Suppressor macrophage treated with lipopolysaccharide for 1 hour (primary cell): ENCODE measurements at places on chromosomes 6 and 20.
A peak's percentile ranks its signal among the peaks of the same experiment; 100 is the strongest.

DNA sequence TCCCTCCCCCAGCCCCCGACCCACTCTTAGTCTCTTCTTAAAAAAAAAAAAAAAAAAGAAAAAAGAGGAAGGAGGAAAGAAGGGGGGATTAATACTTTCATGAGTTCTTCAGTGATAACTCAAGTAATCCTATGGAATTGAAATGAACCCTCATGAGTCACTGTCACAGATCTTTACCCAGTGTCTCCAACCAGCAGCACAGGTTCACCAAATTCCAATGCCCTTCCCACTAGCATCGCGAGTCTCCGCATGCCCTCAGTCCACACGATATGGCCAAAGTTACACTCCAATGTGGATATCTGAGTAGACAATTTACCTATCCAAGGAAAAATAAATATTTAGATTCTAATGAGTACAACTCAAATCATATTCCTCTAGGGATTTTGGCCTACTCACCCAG, 74.5 kb downstream of the MDN1 start:
- no peak for DNase-seq

GRCh38 chr6:94045099-94045829, 625.9 kb upstream of the EPHA7 start:
- no peak for DNase-seq

- no peak for DNase-seq
Observed at GRCh38 chr6:47669684-47670513, 28.5 kb upstream of the ADGRF4 start.

DNA sequence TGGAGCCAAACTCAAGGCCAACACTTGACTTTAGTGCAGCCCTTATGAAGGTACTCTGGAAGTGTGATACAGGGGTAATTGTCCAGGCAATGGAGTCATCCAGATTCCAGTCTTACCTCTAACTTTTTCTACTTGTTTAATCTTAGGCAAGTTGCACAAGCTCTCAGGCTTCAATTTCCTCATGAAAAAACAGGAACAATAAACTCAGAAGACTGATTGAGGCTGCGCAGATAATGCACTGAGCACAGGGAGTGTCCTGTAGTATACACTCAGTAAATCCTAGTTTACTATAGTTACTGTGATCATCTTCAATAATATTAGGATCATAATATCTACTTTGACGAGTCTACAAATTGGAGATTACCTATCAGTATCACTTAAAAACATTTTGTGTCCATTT, 127.5 kb upstream of the SMLR1 start:
- peak; percentile 9 for DNase-seq

DNA sequence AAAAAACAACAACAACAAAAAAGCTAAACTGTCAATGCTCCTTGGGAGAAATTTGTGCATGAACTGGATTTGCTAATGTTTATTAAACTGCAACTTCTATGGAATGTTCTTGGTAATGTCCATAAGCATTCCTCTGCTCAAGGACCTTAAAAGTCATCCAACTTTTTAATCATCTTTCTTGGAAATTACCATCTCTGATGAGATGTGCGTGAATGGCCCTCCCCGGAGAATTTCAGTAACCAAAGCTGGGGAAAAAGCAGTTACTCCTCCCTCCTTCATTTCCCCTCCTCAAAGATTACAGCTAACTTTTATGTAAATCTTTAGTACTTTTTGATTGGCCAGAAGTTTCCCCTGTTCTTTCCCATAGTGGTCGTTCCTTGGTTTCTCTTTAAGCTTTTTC, 5.2 kb downstream of the TBCC start:
- DNase-seq = no peak

GRCh38 chr6:144285548-144285797, 338 bp downstream of the UTRN start:
- DNase-seq = no peak

DNA sequence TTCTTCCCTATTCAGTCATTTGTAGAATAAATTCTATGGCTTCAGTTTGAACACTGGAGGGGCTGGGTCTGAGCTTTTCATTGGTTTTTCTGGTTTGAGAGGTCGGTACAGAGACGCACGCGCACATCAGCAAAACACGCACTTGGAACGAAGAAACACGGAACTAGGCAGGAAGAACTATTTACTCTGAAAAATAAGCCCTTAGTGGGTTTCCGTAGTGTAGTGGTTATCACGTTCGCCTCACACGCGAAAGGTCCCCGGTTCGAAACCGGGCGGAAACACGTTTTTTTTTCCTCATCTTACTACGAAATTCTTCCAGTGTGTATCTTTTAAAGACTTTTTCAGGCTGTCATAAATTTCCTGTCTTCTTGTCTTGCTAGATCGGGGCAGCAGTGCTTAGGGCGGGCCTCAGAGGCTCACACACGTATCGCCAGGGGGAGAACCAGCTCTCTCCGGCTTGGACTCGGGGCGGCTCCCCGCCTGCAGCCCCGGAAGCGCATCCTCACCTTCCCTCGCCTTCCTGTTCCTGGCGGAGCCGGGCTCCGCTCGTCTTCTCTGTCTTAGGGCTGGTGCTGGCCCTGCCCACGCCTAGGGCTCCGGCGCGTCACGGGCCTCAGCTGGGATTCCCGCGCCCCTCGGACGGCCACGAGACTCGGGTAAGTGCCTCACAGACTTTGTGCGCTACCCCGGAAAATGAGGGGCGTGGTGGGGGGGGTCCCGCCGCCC, at the start of gene HMGN4:
HMGN4 (plus strand) TSS at position 521 of the 726 bp plus-strand sequence. CDS start 6,841 bp downstream, outside the sequence.
- DNase-seq = peak; percentile 90

- no peak for DNase-seq
Observed at GRCh38 chr6:152048921-152049320, 241.4 kb downstream of the ESR1 start.

- no peak for DNase-seq
Observed at GRCh38 chr20:42589976-42590639, 599.6 kb downstream of the PTPRT start.

DNA sequence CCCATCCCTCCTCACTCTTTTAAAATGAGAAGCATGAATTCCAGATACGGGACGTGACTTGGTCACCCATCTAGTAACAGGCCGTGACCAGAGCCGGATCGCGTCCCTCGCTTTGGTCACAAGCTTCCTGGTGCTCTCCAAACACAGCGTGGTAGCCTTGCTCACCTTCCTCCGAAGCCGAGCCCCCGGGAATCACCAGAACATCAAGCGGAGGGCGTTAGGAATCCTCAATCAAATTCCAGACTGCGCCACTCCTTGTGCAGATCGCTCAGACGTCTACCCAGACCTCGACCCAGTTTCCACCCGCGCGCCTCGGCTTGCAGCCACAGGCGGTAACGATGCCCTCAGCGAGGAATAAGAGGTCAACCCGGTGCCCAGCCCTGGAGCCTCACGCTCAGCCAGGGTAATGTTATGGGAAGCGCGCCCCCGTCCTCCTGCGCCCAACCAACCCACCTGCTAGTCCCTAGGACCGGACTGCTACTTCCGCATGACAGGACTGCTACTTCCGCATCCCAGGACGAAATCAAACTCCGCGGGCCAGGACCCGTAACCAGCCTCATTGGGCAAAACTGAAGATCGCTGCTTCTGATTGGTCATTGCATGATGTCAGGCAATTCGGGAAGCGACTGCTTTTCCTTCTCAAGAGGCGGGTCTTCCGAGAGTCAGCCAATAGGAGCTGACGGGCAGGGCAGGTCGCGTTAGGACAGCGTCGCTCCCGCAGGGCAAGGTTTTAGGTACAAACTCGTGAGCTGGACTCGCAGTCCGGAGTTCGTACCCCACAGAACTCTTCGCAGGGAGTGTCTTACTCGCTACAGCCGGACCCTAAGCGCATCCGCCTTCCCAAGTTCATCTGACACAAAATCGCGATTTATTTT, at the start of gene MTFR2:
MTFR2 (minus strand) TSS at position 501 of the 875 bp plus-strand sequence. CDS start 1,212 bp downstream, outside the sequence.
- peak; percentile 99 for DNase-seq

GRCh38 chr6:27414996-27415395, 26.4 kb downstream of the ZNF391 start:
- DNase-seq = no peak

- DNase-seq = peak; percentile 61
Observed at GRCh38 chr6:159691963-159692287, 1.1 kb downstream of the SOD2 start.

DNA sequence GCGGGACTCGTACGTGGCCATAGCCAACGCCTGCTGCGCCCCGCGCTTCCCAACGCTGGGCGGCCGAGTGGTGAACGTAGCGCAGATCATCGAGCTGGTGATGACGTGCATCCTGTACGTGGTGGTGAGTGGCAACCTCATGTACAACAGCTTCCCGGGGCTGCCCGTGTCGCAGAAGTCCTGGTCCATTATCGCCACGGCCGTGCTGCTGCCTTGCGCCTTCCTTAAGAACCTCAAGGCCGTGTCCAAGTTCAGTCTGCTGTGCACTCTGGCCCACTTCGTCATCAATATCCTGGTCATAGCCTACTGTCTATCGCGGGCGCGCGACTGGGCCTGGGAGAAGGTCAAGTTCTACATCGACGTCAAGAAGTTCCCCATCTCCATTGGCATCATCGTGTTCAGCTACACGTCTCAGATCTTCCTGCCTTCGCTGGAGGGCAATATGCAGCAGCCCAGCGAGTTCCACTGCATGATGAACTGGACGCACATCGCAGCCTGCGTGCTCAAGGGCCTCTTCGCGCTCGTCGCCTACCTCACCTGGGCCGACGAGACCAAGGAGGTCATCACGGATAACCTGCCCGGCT, 3.4 kb downstream of the SLC32A1 start:
- DNase-seq = no peak

- no peak for DNase-seq
Observed at GRCh38 chr20:717832-718231, 42.2 kb upstream of the SCRT2 start.

DNA sequence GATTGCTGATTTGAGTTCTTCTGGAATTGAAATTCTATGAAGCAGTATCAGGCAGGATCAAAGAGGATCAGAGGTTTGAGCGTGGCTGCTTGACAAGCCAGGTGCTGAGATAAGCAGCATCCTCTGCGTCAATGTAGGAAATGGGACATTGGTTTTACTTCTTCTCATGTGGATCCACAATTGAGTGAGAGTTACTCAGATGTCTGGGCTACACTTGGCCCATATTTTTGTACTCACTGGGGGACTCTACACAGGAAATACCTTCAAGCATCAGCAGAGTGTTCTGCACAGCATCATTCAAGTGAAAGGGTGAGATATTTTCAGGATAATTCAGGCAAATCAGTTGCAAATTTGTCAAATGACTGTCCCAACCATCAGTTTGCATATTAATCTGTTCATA, 613.9 kb upstream of the ARID1B start:
- no peak for DNase-seq

DNA sequence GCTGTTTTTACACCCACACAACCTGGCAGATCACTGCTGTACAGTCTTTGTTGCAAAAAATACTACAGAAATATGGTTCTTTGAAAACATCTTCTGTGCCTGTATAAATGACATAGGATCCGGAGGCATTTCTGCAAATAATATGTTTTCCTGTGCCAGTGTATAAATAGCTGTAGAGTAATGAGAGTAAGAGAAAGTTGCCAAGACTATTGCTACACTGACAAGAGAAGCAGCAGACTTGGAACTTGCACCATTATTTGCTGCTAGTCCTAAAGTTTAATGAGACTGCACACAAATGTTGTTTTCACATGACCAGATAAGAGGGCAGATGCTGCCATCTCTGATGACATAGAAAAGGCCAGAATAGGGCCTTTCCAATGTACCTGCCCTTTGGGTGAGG, 50.0 kb upstream of the DTNBP1 start:
- DNase-seq = no peak

DNA sequence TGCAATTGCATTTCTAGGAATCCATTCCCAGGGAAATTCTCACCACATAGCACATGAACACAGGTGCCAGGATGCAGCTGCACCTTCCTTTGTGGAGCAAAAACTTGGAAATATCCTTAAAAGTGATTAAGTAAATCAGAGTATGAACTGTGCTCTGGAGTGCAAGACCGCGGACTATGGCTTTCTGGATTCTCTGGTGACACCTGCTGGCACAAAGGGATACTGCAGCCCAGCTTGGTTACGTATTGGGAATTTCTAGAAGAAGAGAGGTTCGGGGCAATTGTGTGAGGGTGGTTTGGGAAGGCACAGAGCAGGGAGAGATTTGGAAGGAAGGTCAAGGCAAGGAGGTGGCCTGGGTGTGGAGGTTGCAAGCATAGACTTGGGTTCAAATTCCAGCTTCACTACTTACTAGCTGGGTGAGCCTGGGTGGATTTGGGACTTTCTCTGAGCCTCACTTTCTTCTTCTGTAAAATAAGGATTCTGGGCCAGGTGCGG, 15.9 kb upstream of the PEDS1 start:
- DNase-seq = peak; percentile 91

- DNase-seq = no peak
Observed at GRCh38 chr6:135075018-135075417, 20.4 kb upstream of the HBS1L start.

GRCh38 chr6:131950767-131951575, at the start of gene CCN2:
CCN2 (minus strand) TSS chr6:131951372; CDS start chr6:131951172, 200 bp downstream.
- no peak for DNase-seq

- no peak for DNase-seq
Observed at GRCh38 chr6:110037726-110038295, 59.7 kb downstream of the GPR6 start.

DNA sequence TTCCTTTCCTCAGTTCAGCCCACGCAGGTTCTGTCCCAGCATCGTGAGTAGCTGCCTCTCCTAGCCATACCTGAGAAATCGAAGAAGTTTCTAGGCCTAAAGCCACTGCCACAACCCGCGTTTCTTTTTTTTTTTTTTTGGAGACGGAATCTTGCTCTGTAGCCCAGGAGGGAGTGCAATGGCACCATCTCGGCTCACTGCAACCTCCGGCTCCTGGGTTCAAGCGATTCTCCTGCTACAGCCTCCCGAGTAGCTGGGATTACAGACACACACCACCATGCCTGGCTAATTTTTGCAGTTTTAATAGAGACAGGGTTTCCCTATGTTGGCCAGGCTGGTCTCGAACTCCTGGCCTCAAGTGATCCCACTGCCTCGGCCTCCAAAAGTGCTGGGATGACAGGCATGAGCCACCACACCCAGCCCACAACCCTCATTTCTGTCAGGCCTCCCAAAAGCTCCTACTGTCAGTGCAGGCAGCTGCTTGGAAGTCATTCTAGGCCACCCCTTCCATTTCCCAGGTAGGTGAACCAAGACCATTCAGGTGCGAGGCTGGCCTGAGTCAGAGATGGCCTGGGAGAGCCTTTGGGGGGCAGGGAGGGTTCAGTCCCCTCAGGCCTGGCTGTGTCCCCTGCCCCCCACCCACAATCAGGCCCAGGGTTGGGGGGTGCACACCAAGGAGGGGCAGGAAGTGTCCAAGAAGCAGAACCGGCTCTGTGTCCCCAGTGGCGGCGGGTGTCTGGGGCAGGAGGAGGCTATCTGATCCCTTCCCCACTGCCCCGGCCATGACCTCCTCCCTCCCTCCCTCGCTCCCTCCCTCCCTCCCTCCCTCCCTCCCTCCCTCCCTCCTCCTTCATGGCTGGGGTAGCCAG, 47.2 kb downstream of the NOL4L start:
- DNase-seq = no peak
